ENCODE measurements at places on chromosomes 16 and 17.

DNA sequence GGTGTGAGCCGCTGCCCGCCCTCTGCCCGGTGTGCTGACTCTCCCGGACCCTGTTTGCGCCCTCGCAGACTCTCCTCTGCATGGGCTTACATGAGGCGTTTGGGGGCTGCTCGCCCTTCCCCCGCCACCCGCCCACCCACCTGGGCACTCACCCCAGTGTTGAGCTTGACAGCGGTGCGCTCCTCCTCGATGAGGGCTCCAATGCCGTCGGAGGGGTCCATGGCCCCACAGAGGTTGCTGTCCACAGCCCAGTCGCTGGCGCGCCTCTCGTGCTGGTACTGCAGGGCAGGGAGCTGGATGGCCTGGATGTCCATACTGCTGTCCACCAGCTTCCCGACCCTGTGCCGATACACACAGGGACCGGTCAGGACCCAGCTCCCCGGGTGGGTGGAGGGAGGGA is 21.4 kb upstream of the RNPS1 start:
- no peak for DNase-seq

DNA sequence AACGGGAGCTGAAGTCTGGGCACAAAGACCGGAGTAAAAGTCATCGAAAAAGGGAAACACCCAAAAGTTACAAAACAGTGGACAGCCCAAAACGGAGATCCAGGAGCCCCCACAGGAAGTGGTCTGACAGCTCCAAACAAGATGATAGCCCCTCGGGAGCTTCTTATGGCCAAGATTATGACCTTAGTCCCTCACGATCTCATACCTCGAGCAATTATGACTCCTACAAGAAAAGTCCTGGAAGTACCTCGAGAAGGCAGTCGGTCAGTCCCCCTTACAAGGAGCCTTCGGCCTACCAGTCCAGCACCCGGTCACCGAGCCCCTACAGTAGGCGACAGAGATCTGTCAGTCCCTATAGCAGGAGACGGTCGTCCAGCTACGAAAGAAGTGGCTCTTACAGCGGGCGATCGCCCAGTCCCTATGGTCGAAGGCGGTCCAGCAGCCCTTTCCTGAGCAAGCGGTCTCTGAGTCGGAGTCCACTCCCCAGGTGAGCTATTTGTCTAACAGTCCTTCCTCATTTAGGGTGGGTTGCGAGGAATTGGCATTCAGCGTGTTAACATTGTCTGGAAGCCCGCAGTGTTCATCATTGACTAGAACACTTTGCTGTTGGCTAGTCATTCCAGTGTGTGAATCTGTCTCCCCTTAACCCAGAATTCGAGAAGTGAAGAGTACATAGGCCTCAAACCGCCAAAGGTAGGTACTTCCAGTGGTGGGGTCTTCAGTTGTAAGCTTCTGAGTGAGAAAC is 1.5 kb downstream of the CDK12 start:
- DNase-seq: no peak

GRCh38 chr16:59042301-59042700 is 308.2 kb upstream of the GOT2 start:
- DNase-seq: no peak

DNA sequence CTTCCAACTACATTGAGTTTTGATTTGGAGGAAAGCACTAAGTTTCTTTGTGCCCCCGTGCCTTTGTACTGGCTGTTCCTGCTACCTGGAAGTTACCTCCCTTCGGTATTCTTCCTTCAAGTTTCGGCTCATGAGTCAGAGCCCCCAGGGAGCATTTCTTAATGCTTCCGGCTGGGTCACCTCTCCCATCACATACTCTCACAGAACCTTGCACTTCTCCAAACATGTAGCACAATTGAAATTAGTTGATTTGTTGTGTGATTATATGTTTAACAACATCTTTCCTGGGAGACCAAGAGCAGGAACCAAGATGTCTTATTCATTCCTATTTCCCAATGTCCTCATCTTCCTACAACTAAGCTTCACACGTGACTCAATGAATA is 158.6 kb upstream of the CDH5 start:
- no peak for DNase-seq

GRCh38 chr17:82645516-82645915 is 2.7 kb downstream of the WDR45B start:
- no peak for DNase-seq

Measured in HEK293T (cell line).